ENCODE measurements at places on chromosomes 4 and X. TPM values are rescaled to one million over a fixed set of nuclear protein-coding genes. Genes with fewer than 3 reads are reported as not detected.

- no peak for DNase-seq
Observed at GRCh38 chr4:74112399-74113105, 13.6 kb upstream of the CXCL2 start.

- DNase-seq, result no peak
Observed at GRCh38 chrX:23100826-23101225, 101.1 kb downstream of the DDX53 start.

GRCh38 chr4:45122406-45122805 is 396.1 kb upstream of the GNPDA2 start:
- DNase-seq, result no peak

DNA sequence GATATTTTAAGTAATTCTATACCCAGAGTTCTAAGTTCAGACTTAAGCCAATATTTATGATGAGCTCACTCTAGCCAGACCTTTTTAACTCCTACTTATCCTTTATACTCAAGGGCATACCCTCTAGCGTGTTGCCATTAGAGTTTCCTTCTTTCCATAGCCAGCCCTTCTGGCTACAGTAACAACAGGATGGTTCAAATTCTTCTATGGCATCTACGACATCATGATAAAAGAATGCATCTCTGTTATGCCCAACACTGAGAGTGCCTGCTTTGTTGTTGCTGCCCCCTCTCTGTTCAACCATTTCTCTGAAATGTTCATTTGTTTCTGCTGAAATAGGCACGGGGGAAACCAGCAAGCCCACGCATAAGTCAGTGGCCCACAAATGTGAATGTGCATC is 104.5 kb downstream of the UBE2NL start:
- DNase-seq, result no peak

GRCh38 chr4:98688411-98689290 is 30.2 kb upstream of the TSPAN5 start:
- DNase-seq, result no peak

The SSX4 gene
- not detected for polyA plus RNA-seq

GRCh38 chrX:8971116-8971515 is 62.8 kb downstream of the FAM9B start:
- no peak for DNase-seq

The CITED1 gene
- 0.19 TPM for polyA plus RNA-seq

The GYPE gene
- polyA plus RNA-seq, result 27.6 TPM

GRCh38 chr4:119597377-119597776 is 31.2 kb downstream of the PDE5A start:
- no peak for DNase-seq

DNA sequence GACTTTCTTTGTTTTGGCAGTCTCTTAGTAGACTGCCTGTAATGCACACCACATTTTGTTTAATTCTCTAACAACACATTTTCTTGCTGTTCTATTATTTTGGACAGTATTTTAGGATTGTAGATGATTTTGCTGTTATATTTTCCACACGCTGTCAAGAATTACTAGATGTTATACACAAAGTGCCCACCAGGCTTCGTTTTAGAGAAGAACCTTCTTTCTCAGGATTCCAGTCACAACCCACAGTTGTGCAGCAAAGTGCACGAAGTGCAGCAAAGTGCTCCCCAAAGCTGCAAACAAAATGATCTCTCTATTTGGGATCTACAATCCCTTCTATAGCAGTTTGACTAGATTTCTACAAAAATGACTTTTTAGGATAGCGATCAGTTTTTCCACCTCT is 2.4 kb downstream of the ZNF141 start:
- DNase-seq, result no peak

DNA sequence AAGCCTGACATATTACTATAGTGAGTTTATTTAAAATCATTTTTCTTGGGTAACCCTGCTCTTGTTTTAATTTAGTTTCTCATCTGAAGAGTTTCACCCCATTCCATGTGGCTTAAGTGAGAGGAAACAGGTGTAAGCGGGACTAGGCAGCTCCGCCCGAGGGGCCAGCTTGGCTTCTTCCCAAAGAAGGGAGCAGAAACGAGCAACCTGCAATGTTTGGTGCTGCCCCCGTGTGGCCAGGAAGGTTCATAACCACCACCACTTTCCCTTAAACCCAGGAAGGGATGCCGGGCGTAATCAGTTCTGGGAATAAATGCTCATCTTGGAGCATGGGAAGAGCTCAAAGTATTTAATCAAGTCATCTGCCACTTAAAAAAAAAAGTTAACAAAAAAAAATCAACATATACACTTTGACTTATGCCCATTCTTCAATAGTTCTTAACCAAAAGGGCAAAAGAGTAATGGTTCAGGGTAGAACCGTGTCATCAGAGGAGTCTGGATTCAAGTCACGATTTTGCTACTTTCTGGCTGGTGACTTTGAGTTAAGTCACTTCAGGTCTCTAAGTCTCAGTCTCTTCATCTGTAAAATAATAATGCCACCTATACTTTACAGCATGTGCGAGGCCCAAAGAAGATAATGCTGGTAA is 147.9 kb downstream of the NSUN7 start:
- peak; percentile 54 for DNase-seq

GRCh38 chr4:11069083-11069482 is 359.6 kb downstream of the HS3ST1 start:
- peak; percentile 2 for DNase-seq

The FABP2 gene
- polyA plus RNA-seq, result 0.04 TPM
